ENCODE measurements at places on chromosomes 1 and 21.

- no peak for DNase-seq
These were observed 9.2 kb downstream of the MEF2D start for GRCh38 chr1:156491151-156491949.

- DNase-seq: no peak
These were observed 182.2 kb downstream of the DHRS3 start for GRCh38 chr1:12435639-12436344.

DNA sequence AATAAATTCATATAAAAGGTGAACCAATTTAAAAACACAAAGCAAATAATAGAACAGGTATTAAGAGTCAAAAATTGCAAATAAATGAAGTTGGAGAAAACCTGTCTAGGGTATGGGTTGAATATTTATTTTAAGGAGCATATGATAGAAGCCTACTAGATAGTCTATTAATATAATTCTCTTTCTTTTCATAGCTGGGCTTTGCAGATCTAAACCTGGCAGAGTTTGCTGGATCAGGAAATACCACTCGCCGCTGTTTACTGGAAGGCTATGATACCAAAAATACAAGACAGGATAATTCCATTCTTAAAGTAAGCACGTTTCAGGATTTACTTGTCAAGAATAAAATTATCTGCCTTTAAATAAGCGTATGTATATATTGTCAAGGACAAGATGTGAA is 48.9 kb downstream of the HENMT1 start:
- DNase-seq: no peak

DNA sequence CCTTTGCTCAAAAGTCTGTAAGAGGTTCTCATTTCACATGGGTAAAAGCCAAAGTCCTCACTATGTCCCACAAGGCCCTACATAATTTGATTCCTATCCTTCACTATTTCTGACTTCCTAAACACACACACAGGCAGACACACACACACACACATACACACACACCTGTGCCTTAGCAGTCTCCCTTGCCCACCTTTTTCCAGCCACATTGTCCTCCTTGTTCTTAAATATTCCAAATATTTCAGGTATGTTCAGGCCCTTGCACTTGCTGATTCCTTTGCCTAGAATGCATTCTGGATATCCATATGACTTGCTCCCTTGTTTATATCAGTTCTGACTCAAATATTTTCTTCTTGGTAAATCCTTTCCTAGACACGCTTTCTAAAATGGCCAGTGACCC is 54.6 kb downstream of the NTNG1 start:
- no peak for DNase-seq

- DNase-seq: no peak
These were observed 18.5 kb upstream of the LRRN2 start for GRCh38 chr1:204703826-204704612.

GRCh38 chr21:27219068-27219467 is 252.2 kb upstream of the ADAMTS5 start:
- no peak for DNase-seq

- no peak for DNase-seq
These were observed 1.9 kb downstream of the CADM3 start for GRCh38 chr1:159173320-159173719.

- DNase-seq: no peak
These were observed 46.9 kb downstream of the SLC45A1 start for GRCh38 chr1:8364528-8365442.

DNA sequence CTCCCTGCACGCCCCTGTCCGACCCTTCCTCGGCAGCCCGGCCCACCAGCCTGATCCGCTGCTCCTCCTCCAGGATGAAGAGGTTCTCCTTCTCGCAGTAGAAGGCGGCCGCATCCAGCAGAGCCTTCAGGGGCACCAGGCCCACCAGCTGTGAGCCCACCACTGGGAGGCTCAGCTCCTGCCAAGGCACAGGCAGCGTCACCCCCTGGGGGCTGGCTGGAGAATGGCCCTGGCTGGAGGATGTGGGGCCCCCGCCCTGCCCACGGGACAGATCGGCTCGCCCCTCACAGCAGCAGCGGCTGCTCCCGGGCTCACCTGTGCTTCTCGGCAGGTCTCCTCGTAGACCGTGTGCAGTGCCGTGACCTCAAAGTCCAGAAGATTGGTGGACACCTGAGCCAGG is 5.3 kb downstream of the FTCD start:
- no peak for DNase-seq

GRCh38 chr1:42801832-42802473 is 15.0 kb upstream of the ERMAP start:
- DNase-seq: no peak

- no peak for DNase-seq
These were observed 1.6 kb downstream of the KRTAP10-2 start for GRCh38 chr21:44549525-44550211.

DNA sequence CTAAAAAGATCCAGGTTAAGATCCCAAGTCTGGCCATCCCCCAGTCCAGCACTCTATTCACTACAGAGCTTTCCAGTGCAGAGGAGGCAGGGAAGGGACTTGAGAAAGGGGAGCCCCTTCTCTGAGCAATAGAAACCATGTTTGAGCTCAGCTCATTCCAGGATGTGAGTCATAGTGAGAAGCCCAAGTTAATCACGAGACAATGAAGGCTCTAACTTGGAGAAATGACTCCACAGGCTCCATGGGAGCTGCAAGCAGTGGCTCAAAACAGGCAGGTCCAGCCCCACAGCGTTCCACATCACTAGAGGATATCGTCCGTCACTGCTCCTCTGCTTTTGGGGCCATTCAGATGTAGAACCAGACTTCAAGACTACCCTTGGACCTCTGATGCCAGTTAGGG is 59.1 kb downstream of the CAMK2N1 start:
- no peak for DNase-seq

DNA sequence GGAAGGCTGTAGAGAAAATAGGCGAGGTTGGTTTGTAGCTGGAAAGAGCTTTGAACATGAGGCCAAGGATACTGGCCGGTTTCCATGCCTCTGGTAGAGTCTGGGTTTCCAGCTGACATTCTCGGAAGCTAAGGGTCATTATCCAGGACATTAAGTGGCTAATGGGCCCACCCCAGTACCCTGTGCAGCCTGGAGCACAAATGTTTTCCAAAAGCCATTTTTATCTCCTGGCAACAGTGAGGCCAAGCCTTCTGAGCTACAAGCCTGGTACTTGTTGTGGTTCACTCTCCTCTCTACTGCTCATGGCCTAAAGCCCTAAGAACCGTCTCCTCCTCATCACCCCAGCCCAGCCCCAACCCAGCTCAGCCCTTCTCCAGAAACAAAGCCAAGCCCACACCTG is 122.9 kb downstream of the DMRTA2 start:
- DNase-seq: no peak

- DNase-seq: no peak
These were observed 319.2 kb upstream of the FMN2 start for GRCh38 chr1:239772446-239772845.

- no peak for DNase-seq
These were observed 149.9 kb upstream of the C1orf105 start for GRCh38 chr1:172270605-172271004.

DNA sequence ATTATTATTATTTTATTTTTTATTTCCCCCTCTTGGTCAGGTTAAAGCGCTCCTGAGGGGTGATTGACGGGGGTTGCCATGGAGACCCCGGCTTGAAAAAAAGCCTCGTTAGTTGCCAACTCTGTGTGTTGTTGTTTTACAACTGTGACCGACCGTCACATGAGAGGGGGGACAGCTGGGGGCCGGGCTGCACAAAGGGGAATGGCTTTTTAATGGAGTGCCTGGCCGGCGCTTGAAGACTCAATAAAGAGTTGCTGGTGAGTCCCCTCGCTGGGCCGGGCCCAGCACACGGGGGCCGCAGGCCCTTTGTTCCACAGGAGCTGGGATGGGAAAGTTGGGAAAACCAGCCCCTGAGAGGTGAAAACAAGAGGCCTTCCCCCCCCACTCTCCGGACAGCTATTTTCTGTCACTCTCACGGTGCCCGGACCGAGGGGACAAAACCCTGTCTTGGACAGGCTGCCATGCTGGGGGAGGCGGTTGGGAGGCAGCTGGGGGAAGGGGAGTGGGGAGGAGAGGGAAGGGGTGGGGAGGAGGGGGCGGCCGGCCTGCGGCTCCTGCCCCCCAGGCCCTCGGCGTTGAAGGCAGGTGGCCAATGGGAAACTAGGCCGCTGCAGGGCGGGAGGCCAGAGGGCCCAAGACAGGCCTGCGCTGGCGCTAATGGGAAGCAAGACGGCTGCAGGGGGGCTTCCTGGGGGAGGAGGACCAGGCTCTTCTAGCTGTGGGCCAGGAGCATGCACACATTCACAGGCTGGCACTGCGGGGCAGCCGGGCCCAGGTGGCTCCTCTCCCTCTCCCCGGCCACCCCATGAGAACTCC is 67.6 kb downstream of the CASZ1 start:
- DNase-seq: no peak

GRCh38 chr1:215458104-215458503 is 109.0 kb upstream of the KCTD3 start:
- DNase-seq: no peak

- no peak for DNase-seq
These were observed 6.5 kb downstream of the PYCR2 start for GRCh38 chr1:225917536-225917935.

GRCh38 chr1:221138516-221138915 is 259.3 kb downstream of the HLX start:
- no peak for DNase-seq

DNA sequence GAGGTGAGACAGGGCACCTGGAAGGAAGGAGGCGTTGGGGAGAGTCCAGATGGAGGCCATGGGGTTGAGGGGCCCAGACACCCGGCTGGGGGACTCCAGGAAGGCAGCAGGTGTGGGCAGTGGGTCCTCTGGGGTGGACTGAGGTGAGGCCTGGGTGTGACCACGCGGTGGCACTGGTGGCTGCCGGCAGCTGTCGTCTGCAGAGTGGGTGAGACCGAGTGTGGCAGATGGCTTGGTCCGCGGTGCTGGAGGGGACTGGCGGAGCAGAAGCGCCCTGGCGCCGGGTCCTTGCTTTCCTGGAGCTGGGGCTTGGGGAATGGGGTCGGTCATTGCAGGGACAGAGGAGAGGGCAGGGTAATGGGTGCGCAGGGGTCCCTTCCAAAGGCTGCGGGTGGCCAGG is 12.5 kb downstream of the AGRN start:
- no peak for DNase-seq

DNA sequence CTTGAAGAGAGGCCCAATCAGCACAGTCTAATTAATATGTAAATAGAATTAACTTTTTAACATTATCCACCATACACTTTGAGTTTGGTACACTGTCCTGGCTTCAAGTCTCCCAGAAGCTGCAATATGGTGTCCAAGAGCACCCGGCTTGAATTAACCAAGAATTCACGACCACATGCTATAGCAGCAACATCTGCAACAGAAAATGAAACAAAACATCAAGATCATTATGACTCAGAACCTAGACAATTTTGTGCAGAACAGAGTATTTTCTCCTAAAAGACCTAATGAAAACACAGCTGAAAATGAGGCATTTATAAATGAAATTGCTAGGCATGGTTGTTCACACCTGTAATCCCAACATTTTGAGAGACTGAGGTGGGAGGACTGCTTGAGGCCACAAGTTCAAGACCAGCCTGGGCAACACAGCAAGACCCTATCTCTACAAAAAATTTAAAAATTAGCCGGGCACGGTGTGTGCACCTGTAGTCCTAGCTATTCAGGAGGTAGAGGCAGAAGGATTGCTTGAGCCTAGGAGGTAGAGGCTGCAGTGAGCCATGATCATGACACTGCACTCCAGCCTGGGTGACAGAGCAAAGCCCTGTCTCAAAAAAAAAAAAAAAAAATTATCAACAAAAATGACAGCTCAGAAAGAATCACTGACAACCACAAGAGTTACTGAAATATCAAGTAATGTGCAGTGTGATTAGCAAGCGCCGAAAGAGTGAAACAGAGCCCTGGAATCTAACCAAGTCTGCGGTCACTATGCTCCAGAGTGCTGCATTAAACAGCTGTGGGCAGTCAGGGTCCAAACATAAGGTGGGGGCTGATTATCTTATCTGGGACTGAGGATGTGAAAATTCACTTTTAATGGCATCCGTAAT is 45.3 kb downstream of the HSF2BP start:
- no peak for DNase-seq

DNA sequence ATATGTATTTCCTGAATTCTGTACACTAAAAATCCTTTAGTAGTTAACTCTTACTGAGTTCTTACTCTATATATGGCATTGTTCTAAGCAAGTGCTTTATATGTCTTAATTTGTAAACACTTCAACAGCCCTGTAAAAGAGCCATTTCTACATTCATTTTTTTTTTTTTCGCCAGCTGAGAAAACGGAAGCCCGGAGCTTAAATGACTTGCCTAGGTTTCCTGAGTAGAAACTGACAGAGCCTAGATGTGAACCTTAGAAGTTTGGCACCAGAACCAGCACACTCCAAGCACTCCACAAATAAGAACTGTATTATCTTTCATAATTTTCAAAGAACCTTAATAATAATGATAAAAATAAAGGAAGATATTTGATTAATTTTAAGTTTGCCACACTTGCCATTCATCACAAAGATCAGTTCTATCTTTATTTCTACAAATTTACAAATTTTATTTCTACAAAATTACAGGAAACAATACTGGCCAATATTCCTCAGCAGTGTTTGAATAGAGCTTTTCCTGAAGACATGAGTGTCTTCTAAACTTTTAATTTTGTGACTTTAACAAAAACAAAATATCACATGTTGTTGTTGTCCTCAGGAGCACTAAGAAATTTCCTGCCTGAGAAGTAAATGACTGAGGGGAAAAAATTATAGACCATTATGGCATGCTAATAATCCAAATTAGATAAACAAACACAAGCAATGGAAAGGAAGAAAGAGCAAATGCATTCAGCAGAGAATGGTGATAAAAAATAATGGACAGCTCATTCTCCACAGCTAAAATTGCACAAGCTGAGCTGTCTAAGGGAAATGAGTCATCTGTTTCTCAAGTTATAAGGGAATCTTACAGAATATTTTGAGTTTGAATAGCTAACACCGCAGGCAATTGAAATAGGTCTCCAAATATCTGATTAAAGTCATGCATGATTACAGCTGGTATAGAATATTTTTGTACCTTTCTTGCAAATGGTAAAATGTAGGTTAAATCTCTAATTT is 71.2 kb downstream of the DPYD start:
- DNase-seq: no peak

DNA sequence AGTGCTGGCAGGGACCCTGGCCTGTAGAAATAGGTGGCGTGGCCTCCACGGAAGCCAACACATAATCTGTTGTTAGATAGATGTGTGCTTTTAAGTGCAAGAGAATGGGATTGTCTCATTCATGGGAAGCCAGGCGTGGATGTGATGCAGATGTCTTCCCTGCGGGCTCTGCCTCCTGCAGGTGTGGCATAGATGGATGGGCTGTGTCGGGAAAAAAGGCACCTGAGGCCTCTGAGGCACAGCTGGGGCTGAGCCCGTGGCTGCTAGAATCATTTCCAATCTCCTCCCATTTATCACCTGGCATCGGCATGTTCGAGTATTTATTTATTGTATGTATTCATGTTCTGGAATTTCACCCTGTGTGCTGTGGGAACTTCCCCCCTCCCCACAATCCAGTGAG is 353.4 kb upstream of the AJAP1 start:
- DNase-seq: no peak
